Activated CD4-positive, alpha-beta T cell treated with anti-CD3 and anti-CD28 coated beads, Interleukin-2, amount 10 ng/mL, durations not matched to agents 7 days and 5 days (primary cell): ENCODE measurements at places on chromosomes 6 and 20. TPM values are rescaled to one million over a fixed set of nuclear protein-coding genes. Genes with fewer than 3 reads are reported as not detected.

The FBXO5 gene
- 80.7 TPM for total RNA-seq

The TGM3 gene
- not detected for total RNA-seq

The SLC29A1 gene
- 38.5 TPM for total RNA-seq

DNA sequence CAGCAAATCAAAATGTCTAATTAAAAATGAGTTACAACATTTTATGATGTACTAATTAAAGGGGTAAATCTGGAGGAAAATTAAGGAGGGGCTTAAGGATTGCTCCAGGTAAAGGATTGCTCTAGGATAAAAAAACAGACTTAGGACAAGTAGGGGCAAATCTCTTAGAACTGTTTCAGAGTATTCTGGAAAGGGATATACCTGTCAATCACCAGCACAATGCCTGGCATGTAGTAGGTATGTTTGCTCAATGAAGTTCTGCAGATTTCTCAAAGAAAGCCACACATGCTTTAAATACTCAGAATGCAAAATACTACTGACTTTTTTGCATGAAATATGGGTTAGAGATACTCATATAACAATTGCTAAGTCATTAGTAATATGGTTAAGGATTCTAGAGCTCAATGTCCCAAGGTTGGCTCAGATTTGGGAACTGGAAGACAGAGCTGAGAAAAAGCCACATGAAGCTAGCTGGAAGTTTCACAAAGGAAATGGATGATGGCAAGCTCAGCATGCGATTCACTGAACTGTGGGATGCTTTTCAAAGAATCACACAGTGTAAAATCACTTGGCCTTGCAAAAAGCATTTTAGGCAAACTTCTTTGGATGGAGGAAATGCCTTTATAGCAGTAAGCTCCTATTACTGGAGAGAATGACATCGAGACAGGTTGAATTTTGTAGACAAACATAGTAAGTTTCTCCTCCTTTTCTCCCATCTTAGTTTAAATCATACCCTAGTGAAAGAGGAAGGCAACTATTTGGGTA is 72.8 kb downstream of the MAP3K5 start:
- DNase-seq: no peak
- no peak overlapping the region for H3K4me3 ChIP-seq
- peaks cover 38% of the 10 kb centered on the region for H3K36me3 ChIP-seq
- peaks cover 50% of the 10 kb centered on the region for H3K4me1 ChIP-seq

DNA sequence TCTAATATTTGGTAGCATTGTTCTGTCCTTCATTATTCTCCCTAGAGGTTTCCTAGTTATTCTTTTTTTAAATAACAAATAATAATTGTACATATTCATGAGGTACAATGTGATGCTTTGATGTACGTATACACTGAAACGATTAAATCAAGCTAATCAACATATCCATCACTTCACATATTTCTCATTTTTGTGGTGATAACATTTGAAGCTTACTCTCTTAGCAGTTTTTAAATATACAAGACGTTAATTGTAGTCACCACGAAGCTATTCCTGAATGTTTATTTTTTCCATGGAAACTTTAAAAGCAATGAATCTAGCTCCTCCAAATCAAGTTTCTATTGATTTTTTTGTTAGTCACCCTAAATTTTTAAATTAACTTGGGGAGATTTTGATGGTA is 116.5 kb upstream of the PRND start:
- H3K27me3 ChIP-seq: peaks cover 27% of the 10 kb centered on the region
- DNase-seq: no peak
- H3K36me3 ChIP-seq: no peaks in the 10 kb centered on the region
- no peak overlapping the region for H3K27ac ChIP-seq
- no peaks in the 10 kb centered on the region for H3K4me1 ChIP-seq
- H3K4me3 ChIP-seq: no peak overlapping the region

DNA sequence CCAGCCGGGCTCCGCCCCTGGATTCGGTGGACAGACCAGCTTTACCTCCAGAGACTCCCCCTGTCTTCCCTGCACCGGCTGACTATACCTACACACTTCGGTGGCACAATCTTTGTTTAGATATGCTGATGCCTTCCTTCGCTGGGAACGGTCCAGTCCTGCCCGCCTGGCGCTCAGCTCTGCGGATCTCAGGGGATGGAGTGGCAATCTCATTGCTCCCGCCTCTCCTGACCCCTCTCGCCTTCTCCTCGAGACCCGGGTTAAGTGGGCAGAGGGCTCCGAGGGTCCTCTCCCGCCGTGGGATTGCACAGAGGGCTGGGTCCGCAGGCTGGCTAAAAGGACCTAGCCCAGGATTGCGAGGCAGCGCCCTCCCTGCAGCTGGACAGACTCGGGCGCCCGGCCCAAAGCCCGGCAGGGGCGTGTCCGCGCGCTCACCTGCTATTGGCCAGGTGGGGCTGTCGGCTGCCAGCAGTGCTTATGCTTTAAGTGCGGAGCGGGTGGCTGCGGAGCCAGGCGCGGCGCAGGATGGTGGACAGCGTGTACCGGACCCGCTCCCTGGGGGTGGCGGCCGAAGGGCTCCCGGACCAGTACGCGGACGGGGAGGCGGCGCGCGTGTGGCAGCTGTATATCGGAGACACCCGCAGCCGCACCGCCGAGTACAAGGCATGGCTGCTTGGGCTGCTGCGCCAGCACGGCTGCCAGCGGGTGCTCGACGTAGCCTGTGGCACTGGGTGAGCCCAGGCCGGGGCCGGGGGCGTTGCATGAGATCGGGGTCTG is at the start of gene GNMT:
TSS of gene GNMT (plus strand) at position 512 of the 777 bp plus-strand sequence. CDS start at position 526, 14 bp downstream.
- peak; percentile 27 for DNase-seq
- H3K4me3 ChIP-seq: peak within 1 kb of the TSS; percentile 40
- no peak within 1 kb of the TSS for H3K27ac ChIP-seq
- peaks cover 4% of the 10 kb centered on the region for H3K27me3 ChIP-seq

DNA sequence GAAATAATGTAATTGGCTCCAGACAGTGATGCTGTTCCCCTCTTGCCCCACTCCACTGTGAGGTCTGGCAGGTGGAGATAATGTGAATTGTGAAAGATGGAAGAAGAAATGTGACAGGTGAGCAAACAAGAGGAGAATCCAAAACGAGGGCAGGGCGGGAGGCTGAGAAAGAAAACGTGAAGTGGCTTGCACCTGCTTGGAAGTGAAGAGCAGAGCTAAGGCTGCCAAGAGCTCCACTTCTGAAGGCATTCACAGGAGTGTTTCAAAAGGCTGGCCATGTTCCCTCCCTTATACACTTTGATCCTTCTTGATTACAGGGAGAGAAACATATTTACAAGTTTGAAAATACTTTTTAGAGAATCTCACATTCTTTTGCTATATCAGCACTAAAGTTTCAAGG is 359.4 kb downstream of the EPHA7 start:
- no peaks in the 10 kb centered on the region for H3K4me1 ChIP-seq
- H3K27ac ChIP-seq: no peak overlapping the region
- H3K27me3 ChIP-seq: no peaks in the 10 kb centered on the region
- H3K4me3 ChIP-seq: no peak overlapping the region

GRCh38 chr6:121884620-121885019 is 449.2 kb downstream of the GJA1 start:
- no peak overlapping the region for H3K4me3 ChIP-seq
- H3K27ac ChIP-seq: no peak overlapping the region
- DNase-seq: no peak
- H3K27me3 ChIP-seq: no peaks in the 10 kb centered on the region
- H3K4me1 ChIP-seq: no peaks in the 10 kb centered on the region
- no peaks in the 10 kb centered on the region for H3K36me3 ChIP-seq

DNA sequence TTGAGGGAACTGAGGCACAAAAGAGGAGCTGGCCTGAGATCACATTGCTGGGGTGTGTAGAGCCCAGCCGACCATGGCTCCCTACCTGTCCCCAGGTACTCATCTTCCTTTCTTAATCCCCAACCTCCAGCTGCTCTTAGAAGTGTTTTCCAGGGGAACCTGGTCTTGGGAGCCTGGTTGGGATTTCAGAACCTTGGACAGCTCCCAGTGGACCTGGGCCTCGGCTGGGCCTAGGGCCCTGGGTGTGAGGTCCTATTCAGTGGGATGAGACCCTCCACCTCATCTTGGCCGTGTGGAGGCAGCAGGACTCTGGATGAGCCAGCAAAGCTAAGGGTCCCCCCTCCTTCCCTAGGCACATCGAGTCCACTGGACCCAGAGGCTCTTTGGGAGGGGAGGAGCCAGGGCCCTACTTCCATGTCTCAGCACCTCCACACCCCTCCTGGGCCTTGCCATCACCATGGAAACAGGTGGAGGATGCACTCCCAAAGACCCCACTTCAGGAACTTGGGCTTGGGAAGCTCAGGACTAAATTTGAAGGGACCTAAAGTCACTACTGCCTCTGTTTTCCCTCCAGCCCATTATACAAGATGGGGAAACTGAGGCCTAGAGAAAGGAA is 38.5 kb downstream of the DLGAP4 start:
- no peak overlapping the region for H3K27ac ChIP-seq
- no peak overlapping the region for H3K4me3 ChIP-seq
- H3K27me3 ChIP-seq: no peaks in the 10 kb centered on the region
- H3K36me3 ChIP-seq: no peaks in the 10 kb centered on the region
- H3K4me1 ChIP-seq: no peaks in the 10 kb centered on the region
- DNase-seq: peak; percentile 49

- peaks cover 2% of the 10 kb centered on the region for H3K36me3 ChIP-seq
- H3K27ac ChIP-seq: no peak overlapping the region
- H3K4me3 ChIP-seq: no peak overlapping the region
- H3K27me3 ChIP-seq: no peaks in the 10 kb centered on the region
Measured at GRCh38 chr20:32805721-32806120, 14.0 kb upstream of the MAPRE1 start.

DNA sequence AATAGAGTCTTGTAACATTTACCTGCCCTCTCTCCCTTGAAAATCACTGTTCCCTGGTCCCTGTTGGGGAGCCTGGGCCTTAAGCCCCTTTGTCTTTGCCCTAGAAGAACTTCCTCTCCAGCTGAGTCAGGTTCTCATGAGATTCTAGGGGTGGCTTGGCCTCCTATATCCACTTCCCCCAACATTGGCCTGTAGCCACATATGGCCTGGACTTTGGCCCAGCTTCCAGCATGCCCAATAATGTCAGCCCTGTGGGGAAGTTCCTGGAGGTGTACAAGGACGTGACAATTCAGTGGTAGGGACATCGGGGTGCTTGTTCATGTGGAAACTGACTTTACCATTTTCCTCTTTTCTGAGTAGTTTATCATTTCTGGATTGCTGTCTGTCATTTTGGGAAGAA is 17.2 kb upstream of the MAS1L start:
- no peak overlapping the region for H3K4me3 ChIP-seq
- DNase-seq: peak; percentile 3
- H3K4me1 ChIP-seq: peaks cover 1% of the 10 kb centered on the region
- no peaks in the 10 kb centered on the region for H3K36me3 ChIP-seq

DNA sequence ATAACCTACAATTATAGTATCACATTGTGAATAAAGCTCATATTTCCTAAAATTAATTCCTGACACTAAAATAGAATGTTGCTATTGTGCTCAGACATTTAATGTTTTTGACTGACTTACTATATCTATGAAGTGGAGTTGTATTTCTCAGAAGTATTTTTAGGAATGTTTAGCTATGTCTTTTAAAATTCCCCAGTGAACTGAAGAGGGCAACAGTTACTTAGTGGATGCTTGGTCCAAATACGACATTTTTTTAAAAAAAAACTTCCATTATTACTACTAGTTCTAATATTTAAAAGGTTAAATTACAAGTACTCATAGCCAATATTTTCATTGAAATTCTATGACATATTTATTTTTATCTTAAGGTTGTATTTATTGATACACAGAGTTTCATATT is 460.2 kb downstream of the COL12A1 start:
- no peaks in the 10 kb centered on the region for H3K36me3 ChIP-seq
- no peaks in the 10 kb centered on the region for H3K4me1 ChIP-seq
- H3K27ac ChIP-seq: no peak overlapping the region
- no peak for DNase-seq
- H3K4me3 ChIP-seq: no peak overlapping the region

- H3K36me3 ChIP-seq: no peaks in the 10 kb centered on the region
- peaks cover 8% of the 10 kb centered on the region for H3K4me1 ChIP-seq
- no peak overlapping the region for H3K27ac ChIP-seq
- H3K4me3 ChIP-seq: no peak overlapping the region
Measured at GRCh38 chr6:128135325-128135724, 234.5 kb upstream of the THEMIS start.

DNA sequence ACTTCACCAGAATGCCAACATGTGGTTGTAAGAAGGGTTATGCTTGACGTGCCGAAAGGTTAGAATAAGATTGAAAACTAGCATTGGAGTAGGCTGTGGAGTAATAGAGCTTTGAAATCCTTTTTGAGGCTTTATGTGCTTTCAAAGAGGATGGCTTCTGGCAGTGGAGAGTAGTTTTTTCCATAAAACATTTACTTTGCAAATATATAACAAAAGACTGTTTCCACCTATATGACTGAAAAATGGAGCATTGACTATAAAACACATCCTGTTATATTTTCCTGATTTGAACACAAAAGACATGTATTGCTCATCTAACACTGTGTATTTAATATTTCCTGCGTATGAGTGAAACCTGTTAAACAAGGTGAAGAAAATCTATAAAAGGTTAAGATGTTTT is 38.8 kb downstream of the ZFAND3 start:
- no peak overlapping the region for H3K4me3 ChIP-seq
- no peak overlapping the region for H3K27ac ChIP-seq
- peaks cover 5% of the 10 kb centered on the region for H3K36me3 ChIP-seq
- no peaks in the 10 kb centered on the region for H3K27me3 ChIP-seq
- no peak for DNase-seq
- peaks cover 35% of the 10 kb centered on the region for H3K4me1 ChIP-seq

DNA sequence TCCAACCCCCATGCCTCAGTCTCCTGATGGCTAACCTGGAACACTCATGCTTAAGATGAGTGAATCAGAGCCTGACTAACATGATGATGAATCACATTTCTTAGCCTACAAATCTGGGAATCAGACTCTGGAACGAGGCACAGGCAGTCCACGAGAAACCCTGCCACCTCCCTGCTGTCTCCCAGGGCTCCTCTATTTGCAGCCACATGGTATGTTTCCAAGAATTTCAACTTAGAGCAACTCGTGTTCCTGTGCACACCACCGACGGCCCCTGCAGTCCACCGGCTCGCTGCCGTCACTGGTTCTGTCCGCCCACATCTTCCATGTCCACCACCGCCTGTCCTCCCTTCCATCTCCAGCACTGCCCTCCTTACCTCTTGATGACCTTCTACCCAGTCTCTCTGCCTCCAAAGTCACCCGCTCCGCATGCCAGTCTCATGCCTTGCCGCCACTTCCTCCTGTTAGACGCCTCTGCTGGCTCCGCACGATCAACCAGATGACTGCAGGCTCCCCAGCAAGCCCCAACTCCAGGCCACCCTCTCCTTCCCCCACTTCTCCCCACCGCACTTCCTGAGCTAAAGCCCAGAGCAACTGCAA is 87.6 kb downstream of the AGPAT4 start:
- no peak overlapping the region for H3K4me3 ChIP-seq
- no peak for DNase-seq
- no peaks in the 10 kb centered on the region for H3K27me3 ChIP-seq

- no peak overlapping the region for H3K27ac ChIP-seq
- H3K4me1 ChIP-seq: no peaks in the 10 kb centered on the region
- no peaks in the 10 kb centered on the region for H3K36me3 ChIP-seq
- no peak for DNase-seq
- no peaks in the 10 kb centered on the region for H3K27me3 ChIP-seq
Measured at GRCh38 chr6:84492241-84493165, 265.1 kb upstream of the CEP162 start.
